WTC11 (cell line): ENCODE measurements at places on chromosomes 1 and 21.

- no peak for DNase-seq
Measured at GRCh38 chr1:84939151-84939550, 46.1 kb upstream of the LPAR3 start.

GRCh38 chr21:44751186-44751798 lies 39.9 kb upstream of the TSPEAR start:
- DNase-seq, result no peak

DNA sequence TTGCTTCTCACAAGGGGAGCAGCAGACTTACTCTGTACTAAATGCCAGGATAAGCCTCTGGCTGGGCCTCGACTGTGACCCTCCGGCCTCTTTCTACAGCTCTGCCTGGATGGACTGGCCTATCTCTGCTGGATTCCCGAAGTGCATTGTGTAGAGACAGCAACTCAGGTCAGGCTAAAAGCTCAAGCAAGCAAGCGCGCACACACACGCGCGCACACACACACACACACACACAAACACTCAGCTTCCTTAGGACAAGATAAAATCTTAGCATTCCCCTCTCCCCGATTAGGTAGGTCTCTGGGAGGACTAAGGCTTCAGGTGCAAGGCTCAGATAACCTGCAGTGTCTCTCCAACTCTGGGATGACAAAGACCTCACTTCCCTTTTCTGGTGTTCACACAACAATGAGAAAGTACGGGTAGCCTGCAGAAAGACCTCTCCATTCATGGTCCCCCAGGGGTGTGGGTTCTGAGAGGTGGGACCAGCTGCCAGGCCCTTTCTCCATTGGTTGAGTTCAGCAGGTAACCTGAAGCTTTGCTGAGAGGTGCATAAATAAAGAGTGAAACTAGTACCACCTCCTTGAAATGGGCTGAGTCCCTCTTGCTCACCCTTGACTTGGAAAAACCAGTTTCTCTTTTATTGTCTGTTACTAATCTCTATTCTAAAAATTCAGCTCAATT lies 155.1 kb upstream of the CAMK1G start:
- peak; percentile 73 for DNase-seq

- peak; percentile 68 for DNase-seq
Measured at GRCh38 chr21:42539931-42540343, 26.3 kb downstream of the SLC37A1 start.

DNA sequence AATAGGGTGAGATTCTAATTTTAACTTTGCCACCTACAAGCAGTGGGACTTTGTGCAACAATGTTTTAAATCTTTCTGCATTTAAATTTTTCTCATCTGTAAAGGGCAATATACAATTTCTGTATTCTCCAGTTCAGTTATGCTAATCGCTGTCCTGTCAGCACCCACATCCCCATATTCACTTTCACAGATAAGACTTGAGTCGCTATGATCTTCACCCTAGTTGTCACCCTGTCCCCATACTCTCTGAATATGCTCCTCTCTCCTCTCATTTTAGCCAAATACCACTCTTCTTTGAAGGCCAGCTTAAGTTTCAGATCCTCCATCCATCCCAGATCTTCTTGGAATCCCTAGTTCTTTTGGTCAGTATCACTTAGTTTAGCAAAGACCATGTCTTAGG lies 8.8 kb downstream of the DDR2 start:
- DNase-seq, result no peak

DNA sequence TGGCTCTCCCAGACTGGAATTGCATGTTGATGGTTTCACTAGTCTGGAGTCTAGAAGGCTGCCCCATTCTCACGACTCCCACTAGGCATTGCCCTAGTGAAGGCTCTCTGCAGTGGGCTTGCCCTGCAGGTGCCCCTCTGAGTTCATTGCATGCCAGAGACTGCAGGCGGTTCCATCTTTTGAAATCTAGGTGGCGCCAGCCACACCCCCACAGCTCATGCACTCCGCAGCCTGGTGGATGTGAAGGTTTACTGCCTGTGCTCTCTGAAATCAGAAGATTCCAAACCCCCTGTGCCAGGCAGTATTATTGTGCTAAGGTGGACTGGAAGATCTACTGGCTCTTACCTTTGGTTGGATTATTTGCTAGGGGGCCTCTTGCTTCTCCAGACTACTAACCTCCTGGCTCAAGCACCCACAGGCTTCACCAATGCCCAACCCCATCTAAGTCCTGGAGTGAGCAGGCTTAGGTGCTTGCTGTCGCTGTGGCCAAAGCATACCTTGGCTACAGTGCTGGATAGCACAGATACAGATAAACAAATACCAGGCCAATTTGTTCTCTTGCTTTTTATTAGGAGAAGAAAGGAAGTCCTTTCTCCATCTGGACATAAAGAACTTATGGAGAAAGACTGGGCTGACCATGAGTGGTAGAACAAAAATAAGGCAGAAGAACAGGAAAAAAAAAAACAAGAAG lies 83.5 kb upstream of the SIM2 start:
- peak; percentile 53 for DNase-seq

DNA sequence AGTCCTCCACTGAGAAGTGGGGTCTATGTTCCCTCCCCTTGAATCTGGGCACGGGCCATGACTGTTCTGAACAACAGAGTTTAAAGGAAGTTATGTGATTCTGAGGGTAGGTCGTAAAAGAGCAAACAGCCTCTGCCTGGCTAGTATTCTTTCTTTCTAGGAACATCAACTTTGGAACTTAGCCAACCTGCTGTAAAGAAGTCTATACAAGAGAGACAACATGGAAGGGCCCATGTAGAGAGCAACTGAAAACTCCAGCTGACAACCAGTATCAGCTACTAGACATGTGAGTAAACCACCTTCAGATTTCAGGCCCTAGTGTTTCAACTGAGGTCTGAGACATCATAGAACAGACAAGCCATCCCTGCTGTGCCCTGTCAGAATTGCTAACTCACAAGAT lies 7.5 kb downstream of the SELENOF start:
- DNase-seq, result no peak

DNA sequence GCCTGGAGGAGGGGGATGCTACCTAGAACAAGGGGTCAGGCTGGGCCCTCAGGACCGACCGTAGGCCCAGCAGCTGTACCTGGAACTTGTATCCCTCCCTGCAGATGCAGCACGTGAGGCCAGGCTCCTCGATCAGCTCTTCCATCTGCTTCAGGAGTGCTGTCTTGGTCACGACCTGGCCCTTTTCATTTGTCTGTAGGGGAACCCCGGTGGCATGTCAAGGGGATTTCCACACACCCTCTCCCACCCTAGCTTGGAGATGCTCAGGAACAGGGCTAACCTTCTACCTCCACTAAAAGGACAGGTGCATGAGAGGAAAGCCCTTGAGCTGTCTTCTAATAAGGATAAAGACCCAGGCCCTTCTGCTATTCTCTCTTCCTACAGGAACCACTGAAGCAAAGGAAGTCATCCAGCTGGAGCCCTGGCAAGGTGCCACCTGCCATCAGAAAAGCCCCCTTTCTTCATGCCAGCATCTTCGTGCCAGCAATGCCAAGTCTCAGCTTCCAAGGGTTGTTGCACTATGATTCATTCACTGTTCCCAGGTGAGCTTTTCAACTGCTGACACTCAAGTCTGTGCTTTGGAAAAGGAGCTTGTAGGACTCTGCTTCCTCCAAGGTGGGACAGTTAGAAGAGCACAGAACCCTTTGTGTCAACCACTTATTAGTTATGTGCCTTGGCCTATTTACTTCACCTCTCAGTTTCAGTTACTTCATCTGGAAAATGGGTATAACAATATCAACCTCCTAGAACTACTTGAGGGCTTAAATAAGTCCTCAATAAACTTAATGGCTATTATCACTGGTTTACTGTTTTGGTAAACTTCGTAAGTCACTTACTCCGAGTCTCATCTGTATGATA lies 122.1 kb downstream of the UBR4 start:
- DNase-seq, result no peak

GRCh38 chr21:29248124-29248523 lies 50.6 kb upstream of the BACH1 start:
- no peak for DNase-seq

DNA sequence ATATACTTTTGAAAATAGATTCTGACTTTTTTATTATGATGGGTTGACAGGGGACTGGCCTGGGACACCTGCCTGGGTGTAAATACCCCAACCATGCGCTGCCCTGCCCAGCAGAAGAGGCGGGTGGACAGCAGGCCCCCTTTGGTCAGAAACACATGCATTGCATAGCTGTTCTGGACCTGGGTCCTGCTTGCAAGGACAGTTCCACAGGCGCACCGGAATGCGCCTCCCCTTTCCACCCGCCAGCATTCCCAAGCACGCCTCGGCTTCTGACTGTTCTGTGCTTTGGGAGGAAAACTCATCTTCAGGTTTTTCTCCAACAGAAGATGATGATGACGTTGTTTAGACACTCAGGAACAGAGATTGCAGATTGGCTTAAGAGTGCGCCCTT lies 428 bp upstream of the ZNF678 start:
- no peak for DNase-seq

GRCh38 chr1:193368302-193368701 lies 181.9 kb upstream of the B3GALT2 start:
- DNase-seq, result no peak

GRCh38 chr1:148166558-148167492 lies 14.7 kb upstream of the NBPF11 start:
- no peak for DNase-seq

GRCh38 chr1:192903142-192903541 lies 94.3 kb downstream of the RGS2 start:
- DNase-seq, result no peak

GRCh38 chr1:4805987-4806386 lies 151.6 kb downstream of the AJAP1 start:
- no peak for DNase-seq

- no peak for DNase-seq
Measured at GRCh38 chr1:63704443-63704842, 69.4 kb upstream of the ROR1 start.
